ENCODE measurements at places on chromosomes 16 and 17.

DNA sequence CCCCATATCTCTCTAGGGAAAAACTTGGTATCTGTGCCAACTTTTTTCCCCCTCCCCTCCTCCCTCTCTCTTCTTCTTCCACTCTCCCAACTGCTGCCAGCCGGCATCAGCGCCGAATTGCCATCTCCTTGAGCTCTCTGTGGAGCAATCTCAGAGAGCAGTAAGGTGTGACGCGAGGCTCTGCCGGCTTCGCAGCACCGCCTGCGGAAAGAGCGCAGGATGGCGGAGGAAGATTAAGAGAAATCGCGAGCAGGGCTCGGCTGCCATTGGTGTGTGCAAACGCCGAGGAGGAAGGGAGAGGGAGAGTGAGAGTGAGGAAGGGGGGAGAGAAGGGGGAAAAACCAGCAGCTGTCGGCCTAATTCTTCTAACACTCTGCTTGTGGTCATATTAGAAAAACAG is 44.2 kb downstream of the NEUROD2 start:
- no peak for DNase-seq

- DNase-seq: no peak
Observed at GRCh38 chr16:87956365-87957231, 5.4 kb downstream of the BANP start.

- DNase-seq: no peak
Observed at GRCh38 chr17:30808785-30809286, 15.7 kb downstream of the CRLF3 start.

- DNase-seq: no peak
Observed at GRCh38 chr17:16363749-16364536, 10.7 kb upstream of the CENPV start.

GRCh38 chr16:11238272-11239202 is 17.5 kb downstream of the SOCS1 start:
- no peak for DNase-seq

GRCh38 chr17:74145756-74146155 is 57.7 kb upstream of the RPL38 start:
- DNase-seq: no peak

DNA sequence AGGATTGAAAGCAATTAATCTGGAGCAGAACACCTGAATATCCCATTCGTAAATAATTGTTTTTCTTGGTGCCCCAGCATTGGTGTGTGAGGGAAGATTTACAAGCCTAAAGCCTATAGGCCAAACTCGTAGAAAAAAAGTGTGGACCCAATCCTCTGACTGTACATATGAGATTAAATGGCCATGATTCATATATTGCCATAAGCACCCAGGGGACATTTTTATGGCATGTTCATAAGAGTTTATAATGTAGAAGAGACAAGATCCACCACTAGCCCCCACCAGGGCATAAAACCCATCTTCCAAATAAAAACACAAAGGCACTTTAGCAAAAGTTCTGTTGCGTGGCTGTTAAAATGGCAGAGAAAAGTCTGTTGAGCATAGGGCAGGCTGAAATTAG is 15.5 kb upstream of the SALL1 start:
- DNase-seq: no peak

Data from cortex of kidney (tissue), 1 donor.